ENCODE measurements at places on chromosomes 7 and 10.

GRCh38 chr7:105020926-105021325 is 6.9 kb downstream of the KMT2E start:
- DNase-seq: no peak

GRCh38 chr7:115649429-115649828 is 381.1 kb downstream of the TFEC start:
- DNase-seq: no peak

- DNase-seq: no peak
Observed at GRCh38 chr10:121527690-121528089, 70.6 kb downstream of the FGFR2 start.

GRCh38 chr10:123556049-123556448 is 110.1 kb upstream of the GPR26 start:
- DNase-seq: no peak

DNA sequence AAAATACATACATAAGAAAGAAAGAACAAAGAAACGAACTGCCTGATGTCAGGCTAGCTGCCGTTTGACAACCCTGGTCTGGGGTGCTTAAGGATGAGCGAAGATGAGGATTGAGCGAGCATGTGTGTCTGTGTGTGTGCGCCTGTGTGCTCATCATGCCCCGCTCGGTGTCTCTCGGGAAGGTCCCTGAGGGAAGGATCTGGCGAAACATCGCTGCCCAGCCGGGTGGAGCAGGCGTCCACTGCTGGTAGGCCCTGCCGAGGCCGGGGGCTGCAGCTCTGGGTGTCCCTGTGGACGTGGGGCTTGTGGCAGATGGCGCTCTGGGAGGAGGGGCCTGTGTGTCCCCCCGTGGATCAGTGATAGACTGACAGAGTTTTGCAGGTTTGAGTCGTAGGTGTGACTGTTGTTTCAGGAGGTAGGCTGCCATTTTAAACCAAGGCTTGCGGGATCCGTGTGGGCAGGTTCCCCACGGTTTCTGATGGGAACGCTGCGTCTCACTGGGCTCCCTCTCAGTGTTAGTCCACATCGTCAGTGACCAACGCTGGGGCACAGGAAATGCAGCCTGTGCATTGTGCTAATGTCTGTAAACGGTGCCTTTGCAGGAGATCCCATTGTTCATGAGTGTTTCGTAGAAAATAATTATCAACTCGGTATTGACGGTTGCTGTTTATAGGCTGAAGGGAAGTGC is 5.9 kb upstream of the SUN1 start:
- DNase-seq: no peak

- DNase-seq: peak; percentile 6
Observed at GRCh38 chr7:126727930-126728391, 524.8 kb downstream of the GRM8 start.

- DNase-seq: no peak
Observed at GRCh38 chr7:22717760-22718159, 9.2 kb upstream of the IL6 start.

DNA sequence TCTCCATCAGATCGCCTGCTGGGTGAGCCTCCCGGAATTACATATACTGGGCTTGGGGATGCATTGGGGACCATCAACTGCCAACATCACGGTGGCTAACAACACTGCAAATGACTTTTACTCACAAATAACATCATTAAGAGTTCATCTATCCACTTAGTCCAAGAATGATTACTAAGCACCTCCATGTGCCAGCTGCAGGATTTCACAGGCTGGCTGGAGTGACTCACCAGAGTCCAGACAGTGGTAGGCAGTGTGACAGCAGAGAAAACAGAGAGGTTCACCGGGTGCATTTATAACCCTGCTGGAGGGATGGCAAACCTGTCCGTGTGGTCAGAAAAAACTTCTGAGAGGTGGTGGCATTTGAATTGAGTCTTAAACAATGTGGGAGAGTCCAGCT is 3.2 kb upstream of the IGFBP3 start:
- no peak for DNase-seq

- DNase-seq: no peak
Observed at GRCh38 chr7:25545124-25546008, 317.1 kb upstream of the NPVF start.

Data from hematopoietic multipotent progenitor cell (in vitro differentiated cells).